ENCODE measurements at places on chromosomes 3 and 15.

DNA sequence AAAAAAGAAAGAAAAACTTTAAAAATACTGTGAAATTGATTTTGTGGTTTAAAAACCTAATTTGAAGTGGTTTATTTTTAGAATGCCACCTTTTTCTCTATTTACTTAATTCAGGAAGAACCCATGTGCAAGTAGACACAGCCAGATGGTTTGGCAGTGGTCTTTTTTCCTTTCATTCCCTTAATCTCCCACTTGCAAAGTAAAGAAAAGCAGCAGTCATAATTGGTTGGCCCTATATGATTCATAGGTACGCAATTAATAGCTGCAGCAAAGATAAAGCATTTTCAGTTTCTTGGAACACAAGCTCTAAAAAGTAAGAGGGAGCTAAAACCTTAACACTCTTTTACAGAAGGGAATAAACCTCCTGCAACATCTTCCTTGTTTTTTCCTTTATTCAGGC, 115.3 kb downstream of the MECOM start:
- no peak for DNase-seq

DNA sequence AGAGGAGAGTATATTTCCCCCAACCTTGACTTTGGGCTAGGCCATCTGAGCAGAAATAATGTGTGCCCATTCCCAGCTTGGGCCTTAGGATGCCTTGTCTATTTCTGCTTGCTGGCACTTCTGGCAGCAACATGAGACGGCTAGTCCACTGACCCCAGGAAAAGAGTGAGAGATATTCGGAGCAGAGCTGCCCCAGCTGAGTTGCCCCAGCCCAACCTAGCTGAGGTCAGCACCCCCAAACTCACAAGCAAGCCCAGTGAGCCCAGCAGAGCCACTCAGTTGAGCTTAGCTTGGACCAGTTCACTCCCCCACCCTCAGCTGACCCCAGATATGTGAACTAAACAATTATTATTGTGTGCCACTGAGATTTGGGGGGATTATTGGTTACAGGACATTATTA, 20.2 kb downstream of the ITGA11 start:
- no peak for DNase-seq

GRCh38 chr3:177561365-177561764, 364.1 kb upstream of the TBL1XR1 start:
- DNase-seq = no peak

DNA sequence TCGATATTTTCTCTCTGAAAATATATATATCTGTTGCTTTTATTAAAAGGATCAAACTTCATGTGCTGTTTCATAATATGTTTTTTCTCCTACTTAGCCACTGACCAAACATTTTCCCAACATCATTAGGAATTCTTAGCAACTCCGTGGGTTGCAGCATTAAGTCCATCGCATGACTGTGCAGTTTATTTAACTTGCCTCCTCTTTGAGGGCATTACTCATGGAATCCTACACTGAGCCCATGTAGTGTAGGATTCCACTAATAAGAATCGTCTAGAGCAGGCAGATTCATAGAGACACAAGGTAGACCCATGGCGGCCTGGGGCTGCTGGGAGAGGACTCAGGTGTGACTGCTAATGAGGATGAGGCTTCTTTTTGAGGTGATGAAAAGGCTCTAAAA, 49.3 kb downstream of the CMTM6 start:
- no peak for DNase-seq

- no peak for DNase-seq
Observed at GRCh38 chr3:46970391-46971091, 6.0 kb downstream of the CCDC12 start.

- DNase-seq = no peak
Observed at GRCh38 chr3:50623840-50624474, 7.0 kb downstream of the MAPKAPK3 start.

- no peak for DNase-seq
Observed at GRCh38 chr15:80260551-80260950, 8.5 kb upstream of the CTXND1 start.

DNA sequence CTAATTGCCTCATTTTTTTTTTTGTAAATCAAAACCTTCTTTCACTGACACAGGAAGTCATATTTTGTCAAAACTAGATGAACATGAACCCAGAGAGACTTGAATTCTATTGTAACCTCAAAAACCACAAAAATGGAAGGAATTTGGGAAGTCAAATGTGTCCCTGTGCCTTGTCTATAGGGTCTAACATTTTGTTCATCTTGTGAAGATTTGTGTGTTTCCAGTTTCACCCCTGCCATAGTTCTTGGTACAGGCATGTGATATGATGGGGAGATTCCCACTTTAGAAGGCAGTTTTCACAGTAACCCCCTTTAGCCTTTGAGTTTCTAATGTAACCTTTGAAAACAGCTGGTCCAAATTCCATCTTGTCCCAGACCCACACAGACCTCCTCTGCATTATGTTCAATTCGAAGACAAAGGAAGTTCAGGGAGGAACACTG, 318.5 kb upstream of the ADAMTS9 start:
- no peak for DNase-seq

DNA sequence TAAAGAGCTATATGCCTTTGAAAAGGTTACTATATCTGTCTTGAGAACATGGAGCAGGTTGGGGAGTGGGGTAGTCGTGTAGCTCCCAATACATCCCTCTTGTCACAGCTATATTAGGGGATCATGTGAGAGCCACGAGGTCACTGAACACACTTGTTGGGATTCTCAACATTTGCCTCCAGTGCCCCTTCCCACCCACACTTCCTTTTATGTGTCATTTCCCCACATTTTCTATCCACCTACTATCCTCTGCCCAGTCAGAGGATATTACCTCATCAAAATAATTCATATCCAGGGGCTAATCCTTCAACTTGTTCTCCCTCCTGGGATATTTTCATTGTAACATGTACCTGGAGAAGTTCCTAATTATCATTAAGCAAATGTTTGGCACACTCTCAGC, 85.0 kb downstream of the CYP19A1 start:
- DNase-seq = no peak

DNA sequence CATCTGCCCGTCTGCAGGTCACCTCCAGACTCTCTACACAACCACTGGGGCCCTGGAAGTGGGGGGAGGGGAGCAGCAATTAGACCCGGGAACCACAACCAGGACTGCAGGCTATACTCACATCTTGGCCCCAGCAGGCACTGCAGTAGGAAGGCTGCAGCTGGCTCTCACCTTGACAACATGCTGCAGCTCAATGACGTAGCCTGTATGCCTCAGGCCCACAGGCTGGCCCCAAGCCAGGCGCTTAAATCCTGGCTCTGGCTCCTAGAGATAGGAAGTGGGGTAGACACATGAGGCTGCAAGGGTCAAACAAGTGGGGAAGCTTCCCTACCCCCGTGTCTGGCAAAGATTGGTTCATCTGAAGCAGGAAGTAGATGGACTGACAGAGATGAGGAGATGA, 4.6 kb upstream of the QRICH1 start:
- DNase-seq = no peak

DNA sequence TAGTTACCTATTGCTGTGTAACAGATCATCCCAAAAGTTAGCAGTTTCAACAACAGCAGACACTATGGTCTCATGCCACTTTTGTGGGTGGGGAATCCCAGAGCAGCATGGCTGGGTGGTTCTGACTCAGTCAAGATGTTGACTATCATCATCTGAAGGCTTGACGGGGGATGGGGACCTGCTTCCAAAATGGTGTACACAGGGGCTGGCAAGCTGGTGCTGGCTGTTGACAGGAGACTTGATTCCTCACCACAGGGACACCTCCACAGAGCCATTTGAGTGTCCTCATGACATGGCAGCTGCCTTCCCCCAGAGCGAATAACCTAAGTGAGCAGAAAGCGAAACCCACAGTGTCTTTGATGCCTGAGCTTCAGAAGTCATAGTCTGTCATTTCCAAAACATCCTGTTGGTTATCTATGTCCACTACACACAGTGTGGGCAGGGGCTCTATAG, 19.1 kb downstream of the DNAJB8 start:
- DNase-seq = no peak

DNA sequence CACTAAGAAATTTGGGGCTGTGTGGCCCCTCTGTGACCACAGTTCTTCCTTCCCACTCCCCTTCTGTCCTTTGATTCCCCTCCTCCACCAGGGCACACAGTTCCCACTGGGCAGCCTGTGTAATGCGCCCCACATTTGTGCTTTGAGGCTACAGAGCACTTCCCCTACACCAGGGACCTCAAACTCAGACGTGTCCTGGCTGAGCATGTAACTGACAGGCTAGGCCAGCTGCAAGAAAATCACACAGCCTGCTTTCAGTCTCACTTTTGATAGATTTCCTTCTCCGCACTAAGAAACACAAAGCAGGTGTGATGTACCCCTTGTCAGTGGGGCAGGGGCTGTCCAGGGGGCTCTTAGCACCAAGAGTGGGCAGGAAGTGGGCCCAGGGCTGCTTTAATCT, 29.6 kb downstream of the PRKCD start:
- no peak for DNase-seq

DNA sequence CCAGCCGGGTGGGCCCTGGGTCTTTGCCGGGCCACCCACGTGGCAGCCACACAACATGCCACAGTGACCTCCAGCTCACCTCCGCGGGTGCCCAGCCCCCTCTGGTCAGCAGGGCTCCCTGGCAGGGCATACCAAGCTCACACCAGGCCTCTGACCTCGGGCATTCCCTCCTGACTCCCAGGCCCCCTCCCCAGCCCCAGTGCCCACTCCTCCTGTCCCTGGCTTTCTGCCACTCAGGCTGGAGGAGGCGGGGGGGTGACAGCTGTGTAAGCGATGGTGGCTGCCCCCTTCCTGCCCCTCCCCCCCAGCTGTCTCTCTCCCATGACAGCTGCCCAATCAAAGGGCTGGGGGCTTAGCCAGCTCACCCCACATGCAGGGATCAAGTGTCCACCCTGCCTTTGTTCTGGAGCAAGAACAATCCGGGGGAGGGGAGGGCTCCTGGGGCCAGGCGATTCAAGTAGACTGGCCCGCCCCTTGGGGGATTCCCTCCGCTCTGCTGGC, 3.3 kb downstream of the PCBP4 start:
- DNase-seq = no peak

- DNase-seq = no peak
Observed at GRCh38 chr3:123072564-123072963, 5.7 kb downstream of the PDIA5 start.

GRCh38 chr15:51390966-51391422, 49.5 kb downstream of the GLDN start:
- no peak for DNase-seq

GRCh38 chr3:7728566-7729519, 772.8 kb upstream of the LMCD1 start:
- DNase-seq = no peak

DNA sequence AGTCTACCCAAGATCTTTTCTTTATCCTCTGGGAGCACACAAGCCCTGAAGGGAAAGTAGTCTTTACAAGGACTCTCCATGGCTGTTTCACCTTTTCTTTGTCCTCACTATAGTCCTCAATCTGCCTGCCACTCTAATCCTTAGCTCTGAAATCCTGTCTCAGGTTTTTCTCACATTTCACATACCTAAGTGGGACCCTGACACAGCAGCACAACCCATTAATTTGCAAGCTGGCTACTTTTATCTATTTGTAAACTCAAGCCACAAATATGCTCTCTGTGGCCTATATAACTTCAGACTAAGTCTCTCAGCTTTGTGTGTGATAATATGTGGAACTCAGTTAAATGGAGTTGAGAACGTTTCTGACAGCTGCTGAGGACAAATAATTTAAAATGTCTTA, 19.8 kb downstream of the SIN3A start:
- no peak for DNase-seq

- DNase-seq = no peak
Observed at GRCh38 chr15:47542312-47542989, 174.9 kb upstream of the SEMA6D start.

DNA sequence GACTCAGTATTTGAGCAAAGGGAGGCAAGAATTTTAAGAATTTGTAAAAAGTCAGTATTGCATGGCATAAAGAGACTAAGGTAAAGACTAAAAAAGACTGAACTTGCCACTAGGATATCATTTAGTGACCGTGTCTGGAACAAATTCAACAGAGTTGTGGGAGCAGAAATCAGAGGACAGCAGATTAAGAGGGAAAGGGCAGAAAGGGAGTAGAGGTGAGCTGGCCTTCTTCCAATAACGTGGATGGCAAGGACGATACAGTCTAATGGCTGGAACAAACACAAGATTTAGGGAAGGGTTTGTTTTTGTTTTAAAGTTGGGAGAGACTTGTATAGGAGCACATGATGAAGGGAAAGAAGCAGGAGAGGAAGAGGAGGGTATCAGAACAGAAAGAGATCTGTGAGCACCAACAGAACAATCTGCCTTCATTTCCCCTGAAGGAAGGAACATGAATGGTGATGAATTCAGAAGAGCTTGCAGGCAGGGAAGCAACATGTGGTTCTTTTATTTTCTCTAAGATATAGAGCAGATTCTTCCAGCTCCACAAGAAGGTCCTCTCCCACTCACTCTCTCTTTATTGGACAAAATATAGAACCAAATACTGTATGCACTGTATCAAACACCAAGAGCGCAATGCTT, 8.6 kb downstream of the VGLL4 start:
- DNase-seq = no peak

DNA sequence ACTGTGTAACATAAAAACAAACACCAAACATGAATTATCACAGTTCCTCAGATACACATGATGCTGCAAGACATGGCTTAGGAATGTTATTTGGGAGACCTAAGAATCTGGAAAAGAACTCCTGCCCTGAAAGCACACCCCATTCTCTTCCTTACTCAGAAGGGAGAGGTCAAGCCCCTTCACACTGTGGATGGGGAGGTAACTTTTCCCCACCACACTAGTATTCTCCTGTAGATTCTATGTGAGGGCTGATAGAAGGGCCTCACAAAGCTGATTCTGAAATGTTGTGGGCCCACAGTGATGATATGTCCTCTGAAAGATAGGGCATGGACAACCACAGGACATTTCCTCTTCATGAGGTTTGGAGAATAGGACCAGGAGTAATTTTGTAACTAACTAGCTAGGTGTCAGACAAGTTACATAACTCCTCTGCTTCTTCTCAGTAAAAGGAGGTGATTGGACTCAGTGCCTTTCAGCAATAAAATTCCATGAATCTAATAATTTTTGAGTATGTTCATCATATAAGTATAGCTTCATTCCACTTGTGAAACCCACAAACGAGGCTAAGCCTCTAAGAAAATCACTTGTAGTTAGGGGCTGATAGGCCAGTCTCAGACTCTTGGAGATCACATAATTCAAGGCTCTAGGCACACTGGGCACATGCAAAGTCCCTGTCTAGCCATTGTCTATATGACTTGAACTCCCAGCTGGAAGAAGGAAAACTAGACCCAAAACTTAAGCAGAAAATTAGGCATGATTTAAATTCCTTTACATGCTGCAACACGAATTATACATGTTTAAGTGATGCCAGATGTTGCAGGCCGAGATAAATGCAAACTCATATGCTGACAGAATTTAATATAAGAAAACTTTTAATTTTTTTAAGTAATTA, 7.5 kb downstream of the PTX3 start:
- DNase-seq = no peak

- DNase-seq = no peak
Observed at GRCh38 chr15:27725731-27726130, 373.4 kb downstream of the OCA2 start.

All from NCI-H510A treated with DMSO at 0.1 percent for 48 hours (cell line).